Eye (tissue), 1 donor: ENCODE measurements at places on chromosomes 16 and 17.
A peak's percentile ranks its signal among the peaks of the same experiment; 100 is the strongest.

DNA sequence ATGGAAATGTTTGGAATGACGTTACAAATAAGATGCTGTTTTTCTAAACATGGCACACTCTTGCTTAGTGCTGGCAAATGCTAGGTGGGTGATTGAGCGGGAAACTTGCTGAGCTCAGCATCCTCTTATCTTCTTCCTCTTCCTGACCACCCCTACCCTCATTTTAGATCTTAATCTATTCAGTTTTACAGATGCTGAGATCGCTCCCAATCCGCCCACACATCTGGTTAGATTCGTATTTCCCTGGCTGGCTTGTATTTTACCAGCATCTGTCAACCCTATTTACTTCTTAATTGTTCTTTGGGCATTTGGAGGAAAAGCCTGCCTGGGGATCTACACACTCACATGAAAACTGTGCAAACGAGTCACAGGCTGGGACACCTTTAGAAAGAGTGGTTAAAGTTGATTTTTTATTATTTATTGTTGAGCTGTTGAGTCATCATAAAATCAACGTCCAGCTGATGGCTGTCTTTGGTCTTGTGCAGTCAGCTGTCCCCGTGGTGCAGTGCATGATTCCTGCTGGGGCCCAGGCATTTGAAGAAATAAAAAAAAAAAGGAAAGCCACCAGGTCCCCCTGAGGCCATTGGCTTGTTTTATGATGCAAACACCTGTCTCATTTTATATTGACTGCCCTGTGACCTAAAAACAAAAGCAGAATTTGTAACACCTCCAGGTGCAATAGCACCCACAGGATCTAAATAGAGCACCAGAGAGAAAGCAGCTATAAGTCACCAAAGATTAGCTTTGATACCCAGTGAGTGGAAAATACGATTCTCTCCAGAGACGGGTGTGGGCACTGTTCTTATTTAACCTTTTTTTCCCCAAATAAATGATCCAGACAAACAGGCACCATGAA is 258.6 kb downstream of the HS3ST3B1 start:
- peak; percentile 31 for DNase-seq

GRCh38 chr16:84839054-84839453 is 19.3 kb downstream of the CRISPLD2 start:
- no peak for DNase-seq

- DNase-seq, result no peak
Observed at GRCh38 chr16:89155851-89156739, 15.5 kb upstream of the CDH15 start.

DNA sequence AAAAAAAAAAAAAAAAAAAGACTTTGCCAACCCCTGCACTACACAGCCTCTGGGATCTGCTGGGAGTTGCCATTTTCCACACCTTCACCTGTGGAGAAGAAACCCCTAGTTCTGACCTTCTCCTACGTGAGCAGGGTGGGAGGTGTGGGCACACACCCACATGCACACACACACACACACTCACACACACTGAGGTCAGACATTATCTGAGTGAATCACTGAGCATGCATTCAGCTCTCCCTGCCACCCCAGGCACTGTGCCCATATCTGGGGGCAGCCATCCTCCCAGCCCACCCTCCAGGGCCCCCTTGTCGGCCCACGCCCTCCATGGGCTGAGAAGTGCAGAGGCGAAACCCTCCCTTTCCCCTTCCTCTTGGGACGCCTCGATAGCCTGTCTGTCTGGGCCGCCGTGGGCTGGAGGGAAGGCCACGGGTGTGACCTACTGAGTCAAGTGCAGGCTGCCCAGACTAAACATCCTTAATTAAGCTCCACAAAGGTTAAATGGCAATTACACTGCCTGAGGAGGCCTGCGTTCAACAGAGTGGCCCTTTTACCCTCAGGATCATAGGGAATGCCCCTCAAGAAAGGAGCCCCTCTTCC is 143.8 kb downstream of the C16orf95 start:
- DNase-seq, result no peak

- DNase-seq, result no peak
Observed at GRCh38 chr17:2863204-2863603, 67.0 kb downstream of the RAP1GAP2 start.

GRCh38 chr16:23202166-23202565 is 19.6 kb downstream of the SCNN1G start:
- no peak for DNase-seq
